ENCODE measurements at places on chromosomes 7 and 10.

GRCh38 chr7:19181634-19182033 is 36.4 kb upstream of the FERD3L start:
- DNase-seq: no peak

- no peak for DNase-seq
These were observed 33.2 kb downstream of the RBM33 start for GRCh38 chr7:155677688-155678087.

DNA sequence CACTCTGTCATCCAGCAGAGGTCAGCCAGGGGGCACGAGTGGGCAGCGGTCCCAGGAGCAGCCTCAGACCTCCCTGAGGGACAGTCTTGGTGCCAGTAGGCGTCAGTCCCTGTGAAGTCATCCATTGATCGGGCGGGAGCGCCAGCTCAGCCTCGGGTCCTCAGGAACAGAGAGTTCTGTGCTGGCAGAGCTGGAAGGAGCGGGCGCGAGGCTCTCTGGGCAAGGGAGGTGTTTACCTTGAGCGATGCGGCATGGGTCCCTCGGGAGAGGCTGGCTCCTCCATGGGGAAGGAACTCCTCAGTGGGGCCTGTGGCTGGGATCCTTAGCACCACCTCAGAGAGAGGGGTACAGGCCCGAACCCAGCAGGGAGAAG is 101.1 kb upstream of the PPIF start:
- DNase-seq: no peak

- no peak for DNase-seq
These were observed 919 bp downstream of the MAFK start for GRCh38 chr7:1531263-1531978.

- no peak for DNase-seq
These were observed 36.6 kb downstream of the ATRNL1 start for GRCh38 chr10:115129752-115130151.

DNA sequence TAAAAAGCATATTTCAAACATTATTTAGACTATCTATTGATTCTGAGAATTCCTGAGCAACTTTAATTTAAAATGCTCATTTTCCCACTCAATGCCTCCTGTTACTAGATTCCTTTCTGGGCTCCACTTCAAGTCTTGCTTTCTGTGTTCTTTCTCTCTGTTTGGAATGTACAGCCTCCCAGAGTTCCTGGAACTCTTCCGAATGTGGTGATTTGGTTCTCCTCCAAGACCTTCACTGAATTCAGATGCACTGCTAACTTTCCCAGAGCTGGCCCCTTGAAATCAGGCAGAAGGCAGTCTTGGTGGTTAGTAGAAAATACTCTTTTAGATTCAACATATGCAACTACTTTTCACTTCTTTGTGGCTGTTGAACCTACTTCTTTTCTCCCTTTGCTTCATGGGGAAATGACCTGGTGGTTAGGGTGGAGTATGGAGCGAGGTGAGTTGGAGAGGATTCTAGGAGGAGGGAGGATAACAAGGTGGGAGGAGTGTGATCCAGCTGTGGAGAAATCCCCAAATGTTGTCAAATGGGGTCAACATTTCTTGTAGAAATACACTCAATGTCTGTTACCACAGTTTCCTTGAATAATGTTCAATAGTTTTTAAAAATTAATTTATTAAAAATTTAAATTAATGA is 27.9 kb upstream of the CCDC7 start:
- no peak for DNase-seq

DNA sequence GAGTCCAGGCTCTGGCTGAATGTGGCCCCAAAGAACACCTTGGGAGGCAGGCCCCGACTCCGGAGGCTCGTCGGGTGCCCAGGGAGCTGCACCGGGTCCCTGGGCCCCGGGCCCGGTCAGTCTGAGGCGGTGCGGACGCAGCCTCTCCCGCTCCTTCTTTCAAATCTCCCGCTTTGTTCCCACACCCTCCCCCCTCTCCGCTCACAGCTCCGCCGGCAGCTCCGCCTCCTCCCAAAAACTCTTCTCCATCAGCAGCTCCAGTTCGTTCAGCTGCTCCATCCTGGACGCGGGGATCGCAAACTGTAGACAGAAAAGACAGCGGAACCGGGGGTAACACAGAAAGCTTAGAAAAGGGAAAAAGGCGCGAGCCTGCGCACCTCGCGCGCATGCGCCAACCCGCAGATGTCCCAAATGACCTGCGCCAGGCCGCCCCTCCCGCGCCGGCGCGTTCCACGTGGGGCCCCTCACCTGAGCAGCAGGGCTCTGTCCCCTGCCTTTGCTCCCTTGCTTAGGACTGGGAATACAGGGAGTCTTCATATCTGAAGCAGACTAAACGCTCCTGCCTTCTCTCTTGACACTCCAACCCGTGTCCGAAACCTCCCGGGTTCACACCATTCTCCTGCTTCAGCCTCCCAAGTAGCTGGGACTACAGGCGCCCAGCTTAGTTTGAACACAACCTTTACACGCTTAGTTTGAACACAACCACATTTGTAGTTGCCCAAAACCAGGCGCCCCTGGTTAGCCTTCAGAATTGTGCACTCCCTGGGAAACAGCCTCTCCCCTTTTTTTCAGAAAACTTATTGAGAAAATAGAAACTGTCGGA is at the start of gene DNA2:
Gene DNA2 (minus strand): TSS at position 388 of the 823 bp plus-strand sequence. CDS start 109 bp downstream, at position 279.
- peak; percentile 42 for DNase-seq

DNA sequence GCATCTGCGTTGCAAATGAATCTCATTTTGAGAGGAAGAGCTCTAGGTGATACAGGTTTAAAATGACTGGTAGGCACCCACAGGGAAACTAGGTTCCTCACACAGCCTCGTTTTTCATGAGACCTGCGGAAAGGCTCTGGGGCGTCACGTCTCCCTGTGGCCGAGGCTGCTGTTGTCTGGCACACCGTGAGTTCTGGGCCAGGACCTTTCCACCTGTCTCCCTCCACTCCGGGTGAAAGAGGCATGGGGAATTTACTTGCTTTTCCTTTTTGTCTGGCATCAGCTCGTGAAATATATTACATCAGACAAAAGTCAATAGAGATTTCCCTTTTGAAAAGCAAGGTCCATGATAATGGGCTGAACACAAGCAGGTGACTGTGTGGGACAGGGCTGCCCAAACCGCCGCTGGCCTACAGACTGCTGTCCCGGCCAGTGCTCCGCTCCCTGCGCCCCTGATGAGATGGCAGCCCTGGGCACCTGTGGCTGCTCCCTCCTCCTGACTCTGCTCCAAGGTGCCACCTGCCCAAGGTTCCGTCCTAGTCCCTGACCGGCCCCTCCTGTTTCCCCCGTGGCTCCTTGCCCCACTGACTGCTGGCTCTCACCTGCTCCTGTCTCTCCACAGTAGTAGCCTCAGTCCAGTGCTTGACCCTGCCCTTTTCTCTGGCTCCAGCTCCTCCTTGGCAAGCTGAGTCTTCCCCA is 109.6 kb downstream of the NKX6-2 start:
- DNase-seq: no peak

DNA sequence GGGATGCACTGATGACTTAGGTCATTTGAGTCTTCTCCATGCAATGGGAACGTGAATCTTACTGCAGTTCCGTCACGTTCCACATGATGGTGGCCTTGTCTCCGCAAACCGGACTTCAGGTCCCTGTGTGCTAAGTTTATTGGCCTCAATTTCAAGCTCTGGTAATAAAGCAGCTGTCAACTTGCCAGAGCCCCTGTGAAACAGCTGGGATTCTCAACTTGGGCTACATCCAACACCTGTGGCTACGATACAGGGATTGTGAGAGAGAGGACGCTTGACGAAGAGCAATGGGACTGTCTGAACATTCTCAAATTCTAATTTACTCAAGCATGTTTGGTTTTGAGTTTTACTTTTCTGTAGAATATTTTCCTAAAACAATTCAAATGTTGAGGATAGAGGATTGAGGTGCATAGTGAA is 174.2 kb downstream of the PTN start:
- DNase-seq: peak; percentile 57

- DNase-seq: no peak
These were observed 102.4 kb downstream of the USP6NL start for GRCh38 chr10:11509036-11509435.

DNA sequence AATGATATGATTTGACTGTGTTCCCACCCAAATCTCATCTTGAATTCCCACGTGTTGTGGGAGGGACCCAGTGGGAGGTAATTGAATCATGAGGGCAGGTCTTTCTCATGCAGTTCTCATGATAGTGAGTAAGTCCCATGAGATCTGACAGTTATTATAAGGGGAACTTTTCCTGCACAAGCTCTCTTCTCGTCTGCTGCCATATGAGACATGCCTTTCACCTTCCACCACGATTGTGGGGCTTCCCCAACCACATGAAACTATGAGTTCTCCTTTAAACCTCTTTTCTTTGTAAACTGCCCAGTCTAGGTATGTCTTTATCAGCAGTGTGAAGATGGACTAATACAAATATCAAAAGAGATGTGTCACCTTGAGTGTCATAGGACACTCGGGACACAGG is 502.7 kb upstream of the PODXL start:
- DNase-seq: no peak

GRCh38 chr10:99914236-99914635 is 95.5 kb downstream of the DNMBP start:
- no peak for DNase-seq

Data from NCI-H748 treated with DMSO at 0.1 percent for 48 hours (cell line).